ENCODE measurements at places on chromosomes 1 and 21.

- DNase-seq, result no peak
Measured at GRCh38 chr1:116157096-116157495, 45.9 kb downstream of the MAB21L3 start.

DNA sequence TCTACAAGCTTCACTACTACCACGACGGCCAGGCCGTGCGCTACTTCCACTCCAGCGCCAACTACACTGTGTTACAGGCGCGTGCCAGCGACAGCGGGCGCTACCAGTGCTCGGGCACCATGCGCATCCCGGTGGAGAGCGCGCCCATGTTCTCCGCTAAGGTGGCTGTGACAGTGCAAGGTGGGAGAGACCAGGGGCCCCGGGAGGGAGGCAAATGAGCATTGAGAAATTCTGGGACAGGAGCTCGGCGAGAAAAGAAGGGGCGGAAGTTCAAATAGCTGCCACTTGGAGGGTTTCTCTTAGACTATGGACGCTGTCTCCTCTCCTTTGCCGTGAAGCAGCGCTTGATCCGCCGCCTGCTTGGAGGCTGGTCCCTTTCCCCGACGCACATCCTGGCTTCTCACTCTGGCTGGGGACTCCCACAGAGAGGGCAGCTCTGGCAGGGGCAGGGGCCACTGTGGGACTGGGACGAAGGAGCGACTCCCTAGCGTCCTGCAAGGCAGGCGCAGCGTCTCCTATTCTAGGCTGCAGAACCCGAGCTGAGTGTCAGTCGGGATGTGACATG lies 4.6 kb downstream of the FCRLB start:
- DNase-seq, result peak; percentile 55

DNA sequence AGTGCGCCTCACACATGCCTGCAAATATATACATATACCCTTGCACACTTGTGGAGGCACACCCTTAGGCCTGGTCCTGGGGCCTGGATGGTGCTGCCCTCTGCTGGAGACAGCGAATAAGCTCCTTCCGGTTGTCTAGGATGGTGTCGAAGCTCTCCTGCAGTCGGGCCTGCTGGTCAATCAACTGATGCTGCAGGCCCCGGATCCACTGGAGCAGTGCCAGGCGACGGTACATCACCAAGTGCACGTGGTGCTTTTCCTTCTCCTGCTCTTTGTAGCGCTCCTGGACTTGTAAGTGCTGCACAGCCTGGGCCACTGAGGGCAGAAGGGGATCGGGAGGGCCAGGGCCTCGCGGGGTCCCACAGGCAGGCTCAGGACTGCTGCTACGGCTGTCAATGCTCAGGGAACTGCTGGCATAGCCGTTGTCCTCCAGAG lies 3.1 kb downstream of the C1orf216 start:
- peak; percentile 74 for DNase-seq

- no peak for DNase-seq
Measured at GRCh38 chr1:19765623-19766022, 34.1 kb downstream of the TMCO4 start.

GRCh38 chr1:243786531-243786930 lies 63.5 kb downstream of the AKT3 start:
- DNase-seq, result no peak

DNA sequence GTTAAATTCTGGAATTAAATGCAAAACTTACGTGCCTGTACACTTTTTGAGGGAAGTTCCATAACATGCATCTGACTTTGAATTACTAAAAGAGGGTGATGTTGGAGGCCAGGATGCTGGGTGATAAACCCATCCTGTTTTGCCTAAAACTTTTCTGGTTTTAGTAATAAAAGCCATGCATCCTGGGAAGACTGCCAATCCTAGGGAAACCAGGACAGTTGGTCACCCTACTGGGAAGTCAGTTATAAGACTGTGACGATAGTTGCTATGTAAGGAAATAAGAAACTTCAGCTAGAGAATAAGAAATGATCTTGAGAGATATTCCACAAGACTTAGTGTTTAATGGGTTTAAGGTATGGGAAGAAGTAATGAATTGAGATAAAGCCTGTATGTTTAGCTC lies 336.6 kb upstream of the LYPLAL1 start:
- DNase-seq, result no peak

DNA sequence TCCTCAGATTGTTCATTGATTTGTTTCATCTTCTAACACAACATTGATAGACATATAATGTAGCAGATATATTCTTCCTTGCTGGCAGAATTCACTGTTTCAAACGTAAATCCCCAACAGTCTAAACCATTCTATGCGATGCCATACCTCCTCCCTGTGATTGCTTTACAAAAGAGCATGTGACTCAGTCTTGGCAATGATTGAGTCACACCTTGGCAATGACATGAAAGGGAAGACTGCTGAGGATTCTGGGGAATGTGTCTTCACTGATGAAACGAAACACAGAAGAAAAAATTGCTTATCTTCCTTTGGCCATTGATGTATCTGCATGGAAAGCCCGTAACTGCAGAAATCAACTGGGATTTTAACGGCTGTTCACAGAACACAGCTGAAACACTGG lies 409.6 kb upstream of the ZRANB2 start:
- DNase-seq, result no peak

GRCh38 chr1:236530286-236530685 lies 6.5 kb downstream of the LGALS8 start:
- DNase-seq, result no peak

DNA sequence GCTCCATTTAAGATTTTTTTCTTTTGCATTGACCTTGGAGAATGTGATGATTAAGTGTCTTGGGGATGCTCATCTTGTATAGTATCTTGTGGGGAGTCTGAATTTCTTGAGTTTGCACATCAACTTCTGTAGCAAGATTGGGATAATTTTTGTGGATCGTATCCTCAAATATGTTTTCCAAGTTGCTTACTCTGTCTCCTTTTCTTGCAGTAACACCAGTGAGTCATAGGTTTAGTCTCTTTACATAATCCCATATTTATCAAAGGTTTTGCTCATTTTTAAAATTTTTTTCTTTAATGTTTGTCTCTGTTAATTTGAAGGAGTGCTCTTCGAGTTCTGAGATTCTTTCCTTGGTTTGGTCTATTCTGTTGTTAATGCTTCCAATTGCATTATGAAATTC lies 41.7 kb upstream of the ANGPTL1 start:
- DNase-seq, result no peak

DNA sequence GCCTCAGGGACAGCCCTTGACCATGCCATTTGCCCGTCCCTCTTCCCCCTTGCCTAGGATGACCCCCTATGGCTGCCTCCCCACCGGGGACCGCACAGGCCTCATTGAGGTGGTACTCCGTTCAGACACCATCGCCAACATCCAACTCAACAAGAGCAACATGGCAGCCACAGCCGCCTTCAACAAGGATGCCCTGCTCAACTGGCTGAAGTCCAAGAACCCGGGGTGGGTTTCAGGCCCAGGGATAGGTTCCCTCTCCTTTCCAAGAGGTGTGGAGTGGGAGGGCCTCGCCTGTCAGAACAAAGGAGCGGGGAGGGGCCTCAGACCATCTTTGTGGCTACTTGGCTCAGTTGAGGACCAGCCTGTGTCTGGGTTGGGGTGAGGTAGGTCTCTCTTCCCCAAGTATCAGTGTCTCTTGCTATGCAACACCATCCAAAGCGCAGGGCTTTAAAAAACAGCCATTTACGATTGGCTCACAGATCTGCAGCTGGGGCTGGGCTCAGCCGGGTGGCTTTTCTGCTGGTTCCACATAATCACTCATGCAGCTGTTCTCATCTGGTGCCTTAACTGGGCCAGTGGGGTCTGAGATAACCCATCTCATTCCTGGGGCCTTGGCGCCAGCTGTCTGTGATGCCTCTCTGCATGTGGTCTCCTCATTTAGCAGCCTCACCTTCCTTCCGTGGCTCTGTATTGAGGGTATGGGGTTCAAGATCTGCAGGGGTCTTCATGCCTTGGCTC lies 71.7 kb downstream of the PIK3CD start:
- no peak for DNase-seq

GRCh38 chr1:35454616-35455015 lies 102.6 kb downstream of the KIAA0319L start:
- DNase-seq, result peak; percentile 39

DNA sequence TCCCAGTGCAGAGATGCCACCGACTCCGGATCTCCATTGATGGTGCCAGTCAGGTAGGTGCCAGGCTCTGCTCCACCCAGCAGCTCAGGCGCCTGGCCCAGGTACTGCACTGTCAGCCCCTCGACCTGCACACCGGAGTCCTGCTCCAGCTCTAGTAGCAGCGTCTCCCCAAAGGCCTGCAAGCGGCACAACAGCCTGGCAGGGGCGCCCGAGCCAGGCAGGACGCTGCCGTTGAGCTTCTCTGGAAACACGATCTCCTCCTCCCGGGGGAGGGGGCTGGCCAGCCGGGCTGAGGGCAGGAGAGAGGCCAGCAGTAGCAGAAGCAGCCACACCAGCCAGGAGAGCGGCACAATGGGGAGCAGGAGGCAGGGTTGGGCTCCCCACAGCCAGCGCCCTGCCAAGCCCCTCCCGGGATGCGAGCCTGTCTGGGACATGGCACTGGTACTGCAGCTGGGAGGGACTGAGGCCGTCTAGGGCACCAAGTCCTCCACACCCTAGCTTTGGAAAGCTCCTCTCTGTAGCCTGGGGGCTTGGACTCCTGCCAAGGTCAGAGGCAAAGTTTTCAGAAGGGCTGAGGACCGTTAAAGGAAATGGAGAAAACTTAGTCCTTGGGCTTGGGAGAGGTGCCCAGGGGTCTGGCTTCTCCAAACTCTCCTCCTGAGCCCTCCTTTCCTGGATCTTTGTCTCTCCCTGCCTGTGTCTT lies 509 bp downstream of the ADAMTS4 start:
- DNase-seq, result no peak

DNA sequence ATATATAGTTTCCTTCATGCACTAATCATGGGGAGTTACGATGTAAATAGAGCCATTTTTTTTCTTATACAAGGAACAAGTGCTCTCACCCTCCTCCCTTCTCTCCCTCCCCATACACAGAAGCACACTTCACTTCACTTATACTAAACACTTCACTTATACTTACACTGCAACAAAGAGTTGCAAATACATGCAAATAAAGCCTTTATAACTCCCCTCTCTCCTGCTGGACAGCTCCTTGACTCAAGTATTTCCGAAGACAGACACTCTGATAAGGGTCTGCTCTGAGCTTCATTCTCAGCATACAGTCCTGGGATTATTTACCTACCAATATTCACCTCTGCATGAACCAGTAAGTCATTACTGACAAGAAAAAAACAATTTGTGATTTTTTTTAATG lies 35.6 kb upstream of the ERG start:
- DNase-seq, result no peak

DNA sequence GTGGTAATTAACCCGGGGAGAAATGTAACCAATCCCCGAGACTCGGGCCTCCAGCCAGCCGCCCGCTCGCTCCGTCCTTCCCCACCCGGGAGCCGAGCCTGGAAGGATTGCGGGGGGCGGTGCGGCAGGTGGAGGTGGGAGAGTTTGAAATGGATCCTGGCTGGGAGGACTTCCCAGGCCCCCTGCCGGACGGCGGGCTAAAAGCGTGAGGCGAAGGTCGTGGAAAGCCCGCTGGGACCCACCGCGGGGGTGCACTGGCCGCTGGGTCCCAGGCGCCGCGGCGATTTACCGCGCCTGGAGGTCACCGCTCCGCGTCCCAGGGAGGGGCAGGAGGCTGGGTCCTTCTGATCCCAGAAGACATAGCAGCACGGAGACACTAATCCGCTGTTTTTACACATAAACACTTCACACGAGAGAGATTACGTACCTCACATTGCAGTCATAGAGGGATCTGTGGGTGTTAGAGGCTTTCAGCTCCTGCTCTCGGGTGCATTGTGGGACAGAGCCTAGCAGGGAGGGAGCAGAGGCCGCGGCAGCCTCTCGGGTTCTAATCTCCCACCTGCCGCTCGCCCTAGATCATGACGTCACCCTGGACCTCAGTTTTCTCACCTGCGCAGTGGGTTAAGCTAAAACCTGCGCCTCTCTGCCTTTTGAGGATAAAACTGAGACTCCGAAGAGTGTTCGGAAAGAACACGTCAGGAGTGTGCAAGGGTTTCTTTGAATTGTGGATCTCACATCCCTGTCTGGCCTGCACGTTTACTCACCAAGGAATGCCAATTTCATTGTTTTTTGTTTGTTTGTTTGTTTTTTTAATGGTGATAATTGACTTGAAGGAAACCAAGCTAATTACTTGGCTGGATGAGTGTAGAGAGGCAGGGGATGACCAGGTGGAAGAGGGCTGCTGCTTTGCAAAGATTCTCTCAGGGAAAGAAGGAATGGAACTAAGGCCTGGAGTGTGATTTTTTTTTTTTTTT lies 17.1 kb upstream of the TMEM9 start:
- DNase-seq, result no peak

- DNase-seq, result no peak
Measured at GRCh38 chr1:100565937-100566699, 28.2 kb downstream of the GPR88 start.

DNA sequence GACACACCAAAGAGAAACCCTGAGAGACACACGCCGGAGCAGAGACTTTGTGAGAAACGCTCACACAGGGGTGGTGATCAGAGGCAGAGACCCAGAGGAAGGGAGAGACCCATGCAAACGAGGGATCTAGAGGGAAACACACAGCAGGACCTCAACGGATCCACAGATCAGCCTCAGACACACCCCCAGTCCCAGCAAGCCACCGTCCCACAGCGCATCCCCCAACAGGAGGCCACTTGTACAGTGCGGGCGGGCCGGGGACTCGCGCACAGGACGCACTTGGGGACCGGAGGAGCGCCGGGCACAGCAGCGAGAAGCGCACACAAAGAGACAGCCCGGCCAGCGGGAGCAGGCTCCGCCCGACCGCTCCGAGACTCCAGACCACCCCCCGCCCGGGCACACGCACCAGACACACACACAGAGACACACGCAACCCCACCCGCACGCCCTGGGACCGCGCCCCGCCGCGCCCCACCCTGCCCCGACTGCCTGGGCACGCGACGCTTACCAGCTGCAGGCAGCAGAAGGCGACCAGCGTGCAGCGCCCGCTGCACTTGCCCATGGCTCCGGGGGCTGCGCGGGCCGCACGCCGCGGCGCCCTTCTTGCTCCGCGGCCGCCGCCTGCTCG lies 587 bp downstream of the NKAIN1 start:
- no peak for DNase-seq

DNA sequence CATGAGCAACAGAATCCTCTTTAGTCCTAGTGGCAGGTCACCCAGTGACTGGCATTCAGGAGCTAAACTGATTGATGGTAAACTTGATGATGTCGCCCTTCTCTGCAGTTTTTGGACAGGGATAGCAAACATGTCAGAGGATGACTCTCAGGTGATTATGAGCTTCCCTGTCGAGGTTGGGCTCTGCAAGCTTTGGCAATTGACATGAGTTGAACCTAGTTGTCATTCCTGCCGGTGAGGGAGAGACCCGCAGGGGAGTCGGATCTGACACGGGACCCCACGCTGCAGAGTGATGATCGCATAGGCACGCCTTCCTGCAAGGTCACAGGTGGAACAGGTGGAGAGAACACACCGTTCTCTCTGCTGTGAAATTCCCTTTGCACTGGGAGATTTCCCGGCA lies 438.0 kb upstream of the VAMP3 start:
- no peak for DNase-seq

GRCh38 chr1:229159668-229160544 lies 111.0 kb upstream of the RAB4A start:
- DNase-seq, result no peak

GRCh38 chr1:100670083-100670482 lies 49.5 kb upstream of the VCAM1 start:
- DNase-seq, result no peak

GRCh38 chr1:169484683-169485430 lies 887 bp downstream of the SLC19A2 start:
- peak; percentile 27 for DNase-seq

GRCh38 chr1:20486457-20487235 lies 636 bp upstream of the CAMK2N1 start:
- no peak for DNase-seq
